ENCODE measurements at places on chromosomes 16 and 17. TPM values are rescaled to one million over a fixed set of nuclear protein-coding genes. Genes with fewer than 3 reads are reported as not detected.

Gene GH2
- total RNA-seq: not detected

- H3K27me3 ChIP-seq: peaks cover 18% of the 10 kb centered on the region
- no peak overlapping the region for H3K4me3 ChIP-seq
- H3K4me1 ChIP-seq: peaks cover 5% of the 10 kb centered on the region
Observed at GRCh38 chr16:19879241-19879792, 5.3 kb downstream of the GPRC5B start.

Gene CES4A
- total RNA-seq: 13.3 TPM

DNA sequence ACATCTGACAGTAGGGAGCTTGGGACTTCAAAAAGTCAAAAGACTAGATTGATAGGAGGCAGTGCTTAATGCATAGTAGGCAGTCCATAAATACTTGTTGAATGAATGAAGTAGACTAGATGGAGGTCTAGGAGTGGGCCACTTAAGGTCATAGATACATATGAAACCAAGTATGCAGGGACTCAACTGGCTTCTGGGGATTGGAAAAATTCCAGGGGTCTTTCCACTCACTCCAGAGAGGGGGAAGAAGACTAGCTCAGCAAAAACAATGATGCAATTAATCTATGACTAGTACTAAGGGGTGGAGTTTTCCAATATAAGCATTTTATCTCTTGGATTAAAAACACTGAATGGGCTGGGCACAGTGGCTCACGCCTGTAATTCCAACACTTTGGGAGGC, 298.3 kb upstream of the XYLT1 start:
- no peak overlapping the region for H3K4me3 ChIP-seq
- no peaks in the 10 kb centered on the region for H3K36me3 ChIP-seq
- no peak for DNase-seq

- no peaks in the 10 kb centered on the region for H3K27me3 ChIP-seq
- H3K4me1 ChIP-seq: peaks cover 16% of the 10 kb centered on the region
- DNase-seq: no peak
- no peaks in the 10 kb centered on the region for H3K36me3 ChIP-seq
Observed at GRCh38 chr17:65514082-65514481, 47.4 kb downstream of the AXIN2 start.
